ENCODE measurements at places on chromosomes 5 and 9.

GRCh38 chr9:137470785-137471184, 11.7 kb upstream of the NSMF start:
- no peak for DNase-seq

- DNase-seq: no peak
Measured at GRCh38 chr5:135050244-135050767, 16.3 kb upstream of the PITX1 start.

DNA sequence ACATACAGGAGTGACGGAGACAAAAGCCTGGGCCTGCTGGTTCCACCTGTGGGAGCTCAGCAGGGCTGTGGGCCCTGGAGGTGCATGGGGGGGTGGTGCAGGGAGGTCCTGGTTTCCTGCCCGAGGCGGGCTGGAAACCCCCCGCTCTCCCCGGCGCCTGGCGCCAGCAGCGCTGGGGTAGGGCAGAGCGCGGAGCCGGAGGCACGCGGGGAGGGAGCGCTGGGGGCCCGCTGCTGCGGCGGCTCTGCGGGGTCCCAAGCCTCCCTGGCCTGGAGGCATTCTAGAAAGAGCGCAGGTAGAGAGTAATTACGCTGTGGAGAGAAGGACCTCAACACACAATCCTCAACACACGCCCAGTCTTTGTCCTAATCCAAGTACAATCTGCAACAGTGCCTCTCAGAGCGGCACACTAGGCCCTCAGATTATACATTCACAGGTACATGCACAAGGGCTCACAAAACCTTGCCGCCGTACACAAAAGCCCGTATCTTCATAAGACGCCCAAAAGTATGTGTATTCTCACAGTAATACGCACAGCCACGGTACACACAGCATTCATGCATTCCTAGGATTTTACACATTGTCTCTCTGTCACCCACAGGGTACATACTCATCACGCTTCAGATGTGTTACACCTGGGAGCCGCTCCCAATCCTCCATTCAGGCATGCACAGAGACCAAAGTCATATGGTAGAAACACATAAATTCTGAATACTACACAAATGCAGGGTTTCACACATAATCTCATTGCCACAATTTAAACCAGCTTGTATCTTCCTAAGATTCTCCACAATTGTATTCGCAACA, 2.1 kb upstream of the HAND1 start:
- DNase-seq: no peak

GRCh38 chr5:83003791-83004190, 73.4 kb downstream of the TMEM167A start:
- no peak for DNase-seq

- peak; percentile 41 for DNase-seq
Measured at GRCh38 chr5:96816411-96816939, 8.7 kb upstream of the ERAP1 start.

DNA sequence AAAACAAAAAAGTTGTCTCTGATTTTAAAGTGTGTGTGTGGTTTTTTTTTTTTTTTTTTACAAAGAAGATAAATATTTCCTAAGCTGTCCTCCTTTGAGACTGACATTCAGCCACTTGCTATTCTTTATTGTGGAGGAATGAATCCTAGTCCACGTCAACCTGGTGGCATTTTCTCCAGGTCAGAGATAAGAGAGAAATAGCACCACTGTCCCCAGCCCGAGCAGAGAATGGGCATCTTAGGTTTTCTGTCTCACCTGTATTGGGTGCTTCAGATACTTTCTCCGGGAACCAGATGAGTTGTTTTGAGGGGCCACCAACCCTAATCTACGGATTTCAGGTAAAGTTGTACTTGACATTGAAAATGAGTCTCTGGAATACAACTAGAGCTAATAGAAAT, 1.4 kb downstream of the ITGA2 start:
- no peak for DNase-seq

DNA sequence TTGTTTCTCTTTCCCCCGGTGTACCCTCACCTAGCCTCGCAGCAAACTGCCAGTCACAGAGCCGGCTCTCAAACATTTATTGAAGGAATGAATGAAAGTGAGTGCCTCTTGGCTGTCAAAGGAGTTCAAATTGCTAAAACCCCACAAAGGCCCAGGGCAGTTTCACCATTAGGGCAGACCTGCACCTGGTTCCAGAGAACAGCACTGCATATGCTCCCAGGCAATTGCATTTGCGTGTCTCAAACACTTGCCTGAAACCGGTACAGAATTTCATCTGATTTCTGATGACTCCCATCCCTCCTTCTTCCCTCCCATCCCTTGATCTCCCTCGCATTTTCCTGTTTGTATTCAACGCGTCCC, 165.6 kb upstream of the ZNF462 start:
- no peak for DNase-seq

DNA sequence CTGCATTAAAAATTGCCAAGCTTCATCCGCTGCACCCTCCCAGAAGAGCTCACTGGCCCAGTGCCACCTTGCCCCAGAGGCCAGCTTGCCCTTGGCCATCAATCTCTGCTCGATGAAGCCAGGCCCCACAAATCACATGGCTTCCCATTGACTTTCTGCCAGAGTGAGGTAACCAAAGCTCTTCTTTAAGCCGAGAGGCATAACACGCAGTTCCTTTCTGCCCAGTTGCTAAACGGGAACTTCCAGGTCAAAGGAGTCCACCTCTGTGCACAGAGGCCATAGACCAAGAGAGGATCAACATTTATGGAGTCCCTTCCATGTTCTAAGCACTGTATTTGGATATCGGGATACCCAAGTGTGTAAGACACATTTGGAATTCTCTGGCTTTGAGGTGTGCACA, 208.8 kb downstream of the KIF4B start:
- DNase-seq: no peak

DNA sequence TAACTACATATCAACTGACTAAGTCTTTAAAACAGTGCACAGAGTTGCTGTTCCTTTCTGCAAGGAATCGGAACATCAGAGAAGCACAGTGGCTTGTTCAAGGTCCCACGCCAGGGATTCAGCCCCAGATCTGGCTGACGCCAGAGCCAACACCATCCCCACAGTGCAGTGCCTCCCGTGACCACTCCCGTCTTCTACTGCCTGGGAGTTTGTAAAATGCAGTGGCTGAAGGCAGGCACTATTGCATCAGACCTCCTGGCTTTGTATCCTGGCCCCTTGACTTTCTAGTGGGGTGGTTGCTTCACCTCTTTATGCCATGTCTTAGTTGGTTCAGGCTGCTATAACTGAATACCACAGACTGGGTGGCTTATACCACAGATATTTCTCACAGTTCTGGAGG, 131.0 kb downstream of the NSG2 start:
- no peak for DNase-seq

- no peak for DNase-seq
Measured at GRCh38 chr5:4987431-4987830, 152.7 kb upstream of the ADAMTS16 start.

GRCh38 chr5:123720339-123720738, 208.4 kb downstream of the CSNK1G3 start:
- DNase-seq: no peak

GRCh38 chr5:37966291-37966690, 126.5 kb upstream of the GDNF start:
- DNase-seq: no peak

DNA sequence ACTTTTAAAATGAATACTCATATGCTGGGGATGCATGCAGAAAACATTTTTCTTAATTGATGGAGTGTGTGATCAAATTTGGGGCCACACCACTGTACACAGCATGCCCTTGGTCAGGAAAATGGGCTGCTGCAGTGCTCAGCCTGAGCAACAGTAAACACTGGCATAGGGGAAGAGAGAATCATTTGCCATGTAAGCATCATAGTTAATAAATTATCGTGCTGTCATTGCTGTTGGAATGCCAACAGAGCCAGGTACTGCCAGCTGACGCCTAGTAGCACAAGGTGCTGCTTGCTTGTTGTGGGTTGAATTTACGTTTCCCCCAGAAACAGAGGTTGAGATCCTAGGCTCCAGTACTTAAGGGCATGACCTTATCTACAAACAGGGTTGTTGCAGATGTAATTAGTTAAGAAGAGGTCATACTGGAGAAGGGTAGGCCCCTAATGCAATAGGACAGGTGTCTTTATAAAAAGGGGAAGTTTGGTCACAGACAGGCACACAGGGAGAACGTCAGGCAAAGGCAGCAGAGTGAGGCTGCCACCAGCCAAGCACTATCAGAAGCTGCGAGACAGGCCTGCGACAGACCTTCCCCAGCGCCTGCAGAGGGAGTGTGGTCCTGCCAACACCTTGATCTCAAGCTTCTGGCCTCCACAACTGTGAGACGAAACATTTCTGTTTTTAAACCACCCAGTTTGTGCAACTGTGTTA, 25.3 kb downstream of the DAP start:
- DNase-seq: no peak

DNA sequence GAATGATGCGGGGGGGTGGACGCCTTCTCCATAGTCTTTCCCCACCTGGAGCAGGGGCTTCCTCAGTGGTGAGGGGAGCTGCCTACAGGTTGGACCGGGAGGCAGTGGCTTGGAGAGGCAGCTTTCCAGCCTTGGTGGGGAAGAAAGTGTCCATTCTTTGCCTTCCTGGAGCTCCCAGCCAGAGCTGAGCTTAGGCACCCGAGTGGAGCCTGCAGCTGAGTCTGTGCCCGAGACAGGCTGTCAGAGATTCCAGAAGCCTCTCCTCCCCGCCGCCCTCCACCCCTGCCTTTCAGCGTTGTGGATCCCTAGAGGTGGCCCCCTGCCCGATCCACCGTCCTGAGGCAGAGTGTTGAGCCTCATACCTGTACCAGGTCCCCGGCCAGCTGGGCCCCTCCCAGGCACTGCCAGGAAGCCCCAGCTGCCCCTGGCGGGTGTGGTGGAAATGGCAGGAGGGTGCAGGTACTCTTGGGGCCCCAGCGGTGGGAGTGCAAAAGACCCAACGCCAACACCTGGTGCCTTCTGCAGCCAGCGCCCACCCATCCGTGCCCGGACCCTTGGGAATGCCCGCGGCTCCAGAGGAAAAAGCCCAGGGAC, 112.0 kb downstream of the RXRA start:
- DNase-seq: no peak

GRCh38 chr5:177426566-177427210, at the start of gene GRK6:
Gene GRK6, plus strand, starts transcription at chr5:177426676. Its CDS starts 170 bp downstream, at chr5:177426846.
- peak; percentile 74 for DNase-seq

DNA sequence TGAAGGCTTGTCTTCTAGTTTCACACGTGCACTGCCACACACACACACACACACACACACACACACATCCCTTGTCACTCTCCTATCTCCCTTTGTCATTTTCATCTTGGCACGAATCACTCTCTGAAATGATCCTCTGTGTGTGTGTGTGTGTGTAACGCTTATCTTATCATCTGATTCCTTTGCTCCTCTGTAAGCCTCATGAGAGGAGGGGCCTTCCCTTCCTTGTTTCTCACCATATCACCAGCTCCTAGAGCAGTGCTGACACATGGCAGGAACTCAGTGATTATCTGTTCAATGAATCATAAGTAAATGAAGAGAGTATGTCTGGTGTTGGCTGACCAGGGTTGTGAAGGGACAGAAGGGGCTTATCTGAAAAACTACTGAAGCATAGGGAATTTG, 53.3 kb downstream of the PDE4D start:
- DNase-seq: no peak

GRCh38 chr5:55440188-55440646, 94.5 kb downstream of the PLPP1 start:
- DNase-seq: peak; percentile 28

GRCh38 chr5:14880688-14881087, 9.1 kb upstream of the ANKH start:
- no peak for DNase-seq

GRCh38 chr5:137791799-137792198, 37.6 kb upstream of the HNRNPA0 start:
- no peak for DNase-seq

- no peak for DNase-seq
Measured at GRCh38 chr9:69585571-69585970, 86.6 kb downstream of the APBA1 start.

- no peak for DNase-seq
Measured at GRCh38 chr5:118249386-118249785, 739.0 kb downstream of the DTWD2 start.

GRCh38 chr5:108822211-108822947, 74.7 kb downstream of the FER start:
- DNase-seq: no peak

- no peak for DNase-seq
Measured at GRCh38 chr5:73284220-73284795, 111.3 kb downstream of the TMEM174 start.

DNA sequence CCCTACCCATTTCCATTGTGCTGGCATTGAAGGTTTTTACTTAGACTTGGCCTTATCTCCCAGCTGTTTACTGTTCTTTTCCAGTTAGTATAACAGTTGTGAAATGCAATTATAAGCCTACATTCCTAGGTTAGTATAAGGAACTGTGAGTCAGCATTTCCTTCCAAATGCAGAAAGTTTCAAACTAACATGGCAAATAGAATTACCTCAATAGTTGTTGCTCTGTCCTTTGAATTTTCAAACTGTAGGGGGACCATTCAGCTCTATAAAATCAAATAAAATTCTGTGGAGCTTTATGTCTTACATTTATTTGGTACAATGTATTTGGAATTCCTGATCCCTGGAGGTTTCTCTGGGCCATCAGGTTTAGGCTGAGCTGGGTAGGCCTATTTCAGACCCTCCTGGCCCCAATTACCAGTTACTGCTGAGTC, 47.2 kb downstream of the ARHGEF28 start:
- no peak for DNase-seq

- DNase-seq: no peak
Measured at GRCh38 chr9:94148419-94148818, 64.2 kb downstream of the PTPDC1 start.

DNA sequence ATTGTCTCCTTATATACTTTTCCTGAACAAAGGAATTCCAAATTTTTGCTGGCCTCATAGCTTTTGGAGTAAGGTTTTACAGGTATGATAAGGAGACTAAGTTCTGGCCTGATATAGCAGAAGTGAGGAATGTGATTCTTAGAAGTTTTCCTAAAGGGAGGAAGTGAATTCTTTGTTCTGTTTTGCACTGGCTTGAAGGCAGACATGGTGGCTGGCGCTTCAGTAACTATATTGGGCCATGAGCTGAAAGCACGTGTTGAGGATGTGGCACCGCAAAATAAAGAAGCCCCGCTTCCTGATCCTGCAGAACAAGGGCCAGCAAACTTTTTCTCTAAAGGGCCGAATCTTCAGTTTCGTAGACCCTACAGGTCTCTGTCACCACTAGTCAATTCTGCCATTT, 224.2 kb downstream of the SNX18 start:
- DNase-seq: no peak

GRCh38 chr9:129419382-129419899, 201.5 kb downstream of the C9orf50 start:
- no peak for DNase-seq

DNA sequence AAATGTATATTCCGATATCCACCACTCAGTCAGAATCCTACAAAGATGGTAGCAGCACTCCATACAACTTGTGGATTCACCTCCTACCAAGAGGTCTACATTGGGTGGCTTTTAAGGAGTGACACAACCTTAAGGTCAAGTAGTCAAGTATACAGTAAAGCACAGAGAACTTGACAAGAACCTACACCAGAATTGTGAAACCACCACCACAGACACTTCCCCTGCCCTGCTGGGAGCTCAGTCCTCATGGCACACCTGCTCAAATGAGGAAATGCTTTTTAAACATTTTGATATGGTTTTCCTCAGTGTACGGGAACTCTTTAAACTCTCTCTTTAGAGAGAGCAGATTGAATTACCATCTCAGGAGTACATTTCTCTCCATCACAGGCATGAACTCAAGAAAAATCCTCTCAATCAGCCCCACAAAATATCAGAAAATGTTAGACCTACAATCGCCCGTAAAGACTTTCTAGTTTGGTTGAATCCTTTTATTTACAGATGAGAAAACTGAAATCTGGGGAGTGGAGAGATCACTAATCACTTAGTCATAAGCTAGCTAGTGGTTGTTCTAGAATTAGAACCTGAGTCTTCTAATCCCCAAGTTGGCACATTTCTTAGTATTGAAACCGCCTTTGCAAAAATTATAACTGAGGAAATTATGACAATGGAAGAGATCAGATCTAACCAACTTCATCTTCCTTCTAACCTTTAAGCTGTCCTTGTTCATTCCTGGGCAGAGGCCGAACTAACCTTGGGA, 38.5 kb upstream of the NR4A3 start:
- DNase-seq: no peak

All from activated naive CD4-positive, alpha-beta T cell treated with Interleukin-2 at 50 U/mL for 16 hours (primary cell).